Head of caudate nucleus (tissue), 42 donors: ENCODE measurements at places on chromosomes 6 and 20.

DNA sequence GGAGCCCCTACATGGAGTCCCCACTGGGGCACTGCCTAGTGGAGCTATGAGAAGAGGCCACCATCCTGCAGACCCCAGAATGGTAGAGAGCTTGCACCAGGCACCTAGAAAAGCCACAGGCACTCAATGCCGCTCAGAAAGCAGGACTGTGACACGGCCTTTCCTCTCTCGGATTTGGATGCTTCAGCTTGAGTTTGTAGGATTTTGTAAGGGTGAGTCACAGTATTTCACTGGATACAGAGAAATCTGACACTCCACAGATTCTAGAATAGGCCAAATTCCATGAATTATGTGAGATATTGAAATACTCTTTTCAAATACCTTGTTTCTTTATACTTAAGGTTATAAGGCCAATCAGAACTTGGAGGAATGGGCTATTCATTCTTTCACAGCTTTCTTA lies 424.5 kb downstream of the HTR1B start:
- DNase-seq: no peak

- DNase-seq: no peak
These were observed 37.8 kb downstream of the HFE start for GRCh38 chr6:26124781-26125685.

DNA sequence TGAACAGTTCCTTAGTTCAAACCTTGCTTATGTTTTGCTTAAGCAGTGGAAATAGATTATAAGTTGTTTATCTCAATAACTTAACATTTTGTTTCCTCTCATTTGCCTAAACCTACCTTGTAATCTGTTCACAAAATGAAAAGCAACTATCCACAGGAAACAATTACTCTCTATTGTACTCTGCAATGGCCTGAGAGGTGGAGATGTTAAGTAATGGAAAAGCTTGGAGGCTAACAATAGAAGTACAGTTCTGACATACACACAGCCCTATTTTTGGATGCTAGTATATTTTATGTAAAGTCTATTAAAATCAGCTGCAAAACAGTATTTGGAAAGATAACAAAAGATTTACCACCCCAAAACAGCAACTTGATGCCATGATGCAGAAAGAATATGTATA lies 82.1 kb downstream of the TINAG start:
- no peak for DNase-seq

GRCh38 chr6:104563306-104563705 lies 296.4 kb downstream of the HACE1 start:
- DNase-seq: no peak

GRCh38 chr6:89927791-89928550 lies 33.7 kb downstream of the GJA10 start:
- DNase-seq: no peak

GRCh38 chr6:2353412-2354137 lies 108.2 kb upstream of the GMDS start:
- peak; percentile 57 for DNase-seq

DNA sequence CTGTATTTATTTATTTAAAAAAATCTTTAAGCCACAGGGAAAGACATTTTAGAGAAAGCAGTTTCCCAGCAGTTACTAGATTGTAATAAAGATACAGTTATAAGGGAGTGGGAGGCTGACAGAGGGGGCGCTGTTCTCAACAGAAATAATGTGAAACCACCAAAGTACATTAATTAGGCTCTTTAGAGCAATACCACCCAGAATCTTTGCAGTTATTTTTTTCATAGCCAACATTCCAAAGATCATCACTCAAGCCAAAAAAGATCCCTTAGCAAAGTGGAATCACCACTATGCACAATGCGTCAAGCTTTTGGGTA lies 331.3 kb upstream of the DEFB112 start:
- DNase-seq: no peak

GRCh38 chr6:95280686-95281273 lies 296.6 kb upstream of the MANEA start:
- DNase-seq: no peak

GRCh38 chr20:32533732-32534131 lies 51.4 kb downstream of the NOL4L start:
- no peak for DNase-seq

DNA sequence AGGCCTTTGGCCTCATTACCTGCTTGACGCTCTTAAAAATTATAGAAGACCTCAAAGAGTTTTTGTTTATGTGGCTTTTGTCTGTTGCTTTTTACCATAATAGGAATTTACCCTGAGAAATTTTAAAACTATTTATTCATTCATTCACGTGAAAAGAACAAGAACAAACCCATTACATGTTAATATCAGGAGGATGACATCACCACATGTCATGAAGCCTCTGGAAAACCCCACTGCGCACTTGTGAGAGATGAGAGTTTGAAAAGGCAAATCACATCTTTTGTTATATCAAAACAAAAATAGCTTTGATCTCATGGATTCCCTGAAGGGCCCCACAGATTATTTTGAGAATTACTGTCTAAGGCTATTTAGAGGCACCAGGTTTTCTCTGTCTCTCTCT lies 61.3 kb upstream of the EYA2 start:
- DNase-seq: no peak

GRCh38 chr6:50843842-50844241 lies 25.2 kb downstream of the TFAP2B start:
- no peak for DNase-seq

- DNase-seq: no peak
These were observed 8.6 kb upstream of the MEI4 start for GRCh38 chr6:77644102-77644705.

GRCh38 chr6:128499079-128499731 lies 21.2 kb downstream of the PTPRK start:
- no peak for DNase-seq

DNA sequence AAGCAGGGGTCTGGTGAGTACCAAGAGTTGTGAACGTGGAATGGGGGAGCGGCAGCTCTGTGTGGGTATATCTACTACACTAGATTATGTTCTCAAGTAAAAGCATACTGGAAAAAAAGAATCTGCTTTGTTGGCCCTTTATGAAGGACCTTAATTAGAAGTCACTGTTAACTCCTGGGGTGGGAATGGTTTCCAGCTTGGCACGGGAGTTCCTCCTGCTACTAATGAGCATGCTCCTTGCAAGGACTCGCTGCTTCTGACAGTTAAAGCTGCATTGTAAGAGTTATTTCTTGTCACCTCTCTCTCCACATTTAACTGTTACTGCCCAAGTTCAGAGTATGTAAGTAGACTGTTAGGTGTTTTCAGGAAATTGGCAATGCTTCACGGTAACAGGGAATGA lies 292.7 kb downstream of the ZFAND3 start:
- no peak for DNase-seq

DNA sequence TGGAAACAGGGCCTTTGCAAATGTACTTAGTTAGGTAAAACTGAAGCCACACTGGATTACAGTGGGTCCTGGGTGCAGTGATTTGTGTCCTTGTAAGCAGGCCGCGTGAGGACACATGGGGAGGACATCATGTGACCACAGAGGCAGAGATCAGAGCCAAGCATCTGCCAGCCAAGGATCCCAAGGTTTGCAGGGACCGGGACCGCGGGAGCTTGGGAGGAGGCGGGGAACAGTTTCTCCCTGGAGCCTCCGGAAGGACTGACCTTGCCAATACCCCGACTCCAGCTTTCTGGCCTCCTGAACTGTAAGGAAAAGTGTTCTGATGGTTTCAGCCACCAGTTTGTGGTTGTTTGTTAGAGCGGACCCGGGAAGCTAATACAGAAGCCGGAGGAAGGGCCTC lies 500.9 kb downstream of the PREX1 start:
- no peak for DNase-seq

- peak; percentile 58 for DNase-seq
These were observed 101.7 kb upstream of the FOXA2 start for GRCh38 chr20:22686097-22686496.

DNA sequence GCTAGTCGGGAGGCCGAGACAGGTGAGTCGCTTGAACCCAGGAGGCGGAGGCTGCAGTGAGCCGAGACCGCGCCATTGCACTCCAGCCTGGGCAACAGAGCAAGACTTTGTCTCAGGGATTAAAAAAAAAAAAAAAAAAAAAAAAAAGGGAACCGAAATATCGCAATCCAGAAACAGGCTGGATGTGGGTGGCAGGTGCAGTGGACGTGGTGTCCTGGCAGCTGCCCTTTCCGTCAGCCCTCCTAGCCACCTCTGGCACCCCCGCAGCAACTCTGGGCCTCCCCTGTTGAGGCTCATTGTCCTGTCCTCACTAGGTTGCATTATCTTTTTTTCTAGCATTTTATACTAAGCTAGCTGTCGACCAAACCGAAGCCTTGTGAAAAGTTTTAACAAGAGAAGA lies 113.5 kb downstream of the DTNBP1 start:
- no peak for DNase-seq

- DNase-seq: no peak
These were observed 132.8 kb upstream of the ZNF184 start for GRCh38 chr6:27605401-27606342.

- DNase-seq: no peak
These were observed 19.0 kb upstream of the ASIP start for GRCh38 chr20:34222208-34222607.
